GM06990 (cell line): ENCODE measurements at places on chromosomes 1 and 21.

- no peak for DNase-seq
Measured at GRCh38 chr1:74467786-74468377, 44.5 kb downstream of the LRRC53 start.

DNA sequence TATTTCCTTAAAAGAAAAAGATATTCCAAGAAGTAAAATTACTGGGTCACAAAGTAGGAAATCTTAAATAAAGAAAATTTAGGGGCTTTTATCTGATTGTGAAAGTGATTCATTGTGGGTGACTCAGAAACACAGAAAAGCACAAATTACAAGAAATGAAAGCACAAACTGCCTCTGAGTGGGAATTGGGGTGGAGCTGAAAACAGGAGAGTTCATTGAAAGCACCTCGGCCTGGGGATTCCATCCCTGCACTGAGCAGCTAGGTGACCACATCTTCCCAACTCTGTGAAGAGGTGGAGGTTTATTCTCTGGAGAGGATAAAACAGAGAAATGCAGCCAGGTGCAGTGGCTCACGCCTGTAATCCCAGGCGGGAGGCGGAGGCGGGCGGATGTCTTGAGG is 7.4 kb downstream of the GJA4 start:
- DNase-seq, result no peak

DNA sequence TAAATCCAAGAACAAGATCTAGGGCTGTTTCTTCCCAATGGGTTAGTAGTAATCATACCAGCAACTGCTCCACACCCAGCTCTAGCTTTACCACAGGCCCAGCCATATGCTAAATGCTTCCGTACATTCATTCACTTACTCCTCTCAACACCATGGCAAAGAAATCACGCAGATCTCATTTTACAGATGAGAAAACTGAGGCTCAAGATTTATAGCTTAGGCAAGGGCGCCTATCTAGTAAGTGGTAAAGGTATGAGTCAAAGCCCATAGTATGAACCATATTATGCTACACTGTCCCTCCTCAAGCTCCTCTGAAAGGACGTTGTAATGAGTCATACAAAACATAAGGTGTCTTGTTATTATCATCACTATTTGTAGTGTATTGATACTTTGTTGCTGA is 82.2 kb downstream of the NIBAN1 start:
- peak; percentile 47 for DNase-seq

- no peak for DNase-seq
Measured at GRCh38 chr1:183548116-183548515, 42.1 kb downstream of the NCF2 start.

GRCh38 chr1:210771131-210771530 is 362.8 kb downstream of the KCNH1 start:
- DNase-seq, result no peak

GRCh38 chr1:156440654-156441437 is 59.7 kb downstream of the MEF2D start:
- no peak for DNase-seq

DNA sequence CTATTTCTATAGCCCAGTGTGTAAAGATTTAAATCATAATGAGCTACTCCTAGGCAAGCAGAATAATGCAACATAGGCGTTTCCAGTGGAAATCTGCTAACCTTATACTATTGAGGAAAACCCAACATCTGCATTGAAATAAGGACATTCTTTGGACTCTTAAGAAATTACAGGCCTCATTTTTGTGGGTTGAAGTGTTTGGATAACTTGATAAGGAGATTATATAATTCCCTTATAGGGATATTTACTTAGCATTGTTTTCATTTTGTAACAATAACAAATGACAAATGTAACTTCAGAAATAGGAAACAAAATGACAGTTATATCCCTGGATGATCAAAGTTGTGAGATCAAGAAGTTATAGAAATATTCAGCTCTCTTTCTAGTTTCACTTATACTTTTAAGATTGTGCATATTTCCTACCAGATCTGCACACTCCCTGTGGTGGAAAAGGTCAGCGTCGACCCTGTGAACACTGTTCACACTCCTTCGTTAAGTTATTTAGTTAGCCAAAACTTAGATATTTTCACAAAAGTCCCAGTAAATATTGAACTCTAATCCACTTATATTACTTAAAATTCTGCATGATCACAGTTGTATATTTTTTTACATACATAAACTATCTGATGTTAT is 284.4 kb upstream of the C1orf105 start:
- no peak for DNase-seq

GRCh38 chr1:246893191-246893939 is 38.4 kb downstream of the AHCTF1 start:
- DNase-seq, result peak; percentile 19

DNA sequence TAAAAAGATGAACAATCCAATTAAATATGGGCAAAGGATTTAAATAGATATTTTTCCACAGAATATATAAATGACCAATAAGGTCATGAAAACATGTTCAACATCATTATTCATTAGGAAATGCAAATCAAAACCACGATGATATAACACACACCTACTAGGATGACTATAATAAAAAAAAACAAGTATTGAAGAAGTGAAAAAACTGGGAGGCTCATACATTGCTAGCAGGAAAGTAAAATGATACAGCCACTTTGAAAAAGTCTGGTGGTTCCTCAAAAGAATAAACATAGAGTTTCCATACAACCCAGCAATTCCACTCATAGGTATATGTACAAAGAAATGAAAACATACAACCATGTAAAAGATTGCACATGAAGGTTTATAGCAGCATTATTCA is 75.7 kb upstream of the RAB4A start:
- no peak for DNase-seq

DNA sequence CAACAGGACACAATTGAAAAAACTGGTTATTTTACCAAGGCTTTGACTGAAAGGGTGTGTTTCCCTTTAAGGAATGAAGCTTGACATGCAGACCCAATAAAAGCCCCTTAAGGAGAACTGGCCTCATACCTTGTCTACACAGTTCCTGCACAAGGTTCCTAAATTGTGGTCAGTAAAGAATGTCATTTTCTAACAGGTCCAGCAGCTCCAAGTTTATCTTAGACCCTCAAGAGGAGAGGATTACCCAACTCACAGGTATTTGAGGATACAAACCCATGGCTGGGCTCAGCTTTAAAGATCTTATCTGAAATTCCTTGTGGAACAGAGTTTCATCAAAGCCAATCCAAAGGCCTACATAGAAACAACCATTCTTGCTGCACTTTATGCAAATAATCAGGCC is 31.4 kb upstream of the CBR3 start:
- no peak for DNase-seq

DNA sequence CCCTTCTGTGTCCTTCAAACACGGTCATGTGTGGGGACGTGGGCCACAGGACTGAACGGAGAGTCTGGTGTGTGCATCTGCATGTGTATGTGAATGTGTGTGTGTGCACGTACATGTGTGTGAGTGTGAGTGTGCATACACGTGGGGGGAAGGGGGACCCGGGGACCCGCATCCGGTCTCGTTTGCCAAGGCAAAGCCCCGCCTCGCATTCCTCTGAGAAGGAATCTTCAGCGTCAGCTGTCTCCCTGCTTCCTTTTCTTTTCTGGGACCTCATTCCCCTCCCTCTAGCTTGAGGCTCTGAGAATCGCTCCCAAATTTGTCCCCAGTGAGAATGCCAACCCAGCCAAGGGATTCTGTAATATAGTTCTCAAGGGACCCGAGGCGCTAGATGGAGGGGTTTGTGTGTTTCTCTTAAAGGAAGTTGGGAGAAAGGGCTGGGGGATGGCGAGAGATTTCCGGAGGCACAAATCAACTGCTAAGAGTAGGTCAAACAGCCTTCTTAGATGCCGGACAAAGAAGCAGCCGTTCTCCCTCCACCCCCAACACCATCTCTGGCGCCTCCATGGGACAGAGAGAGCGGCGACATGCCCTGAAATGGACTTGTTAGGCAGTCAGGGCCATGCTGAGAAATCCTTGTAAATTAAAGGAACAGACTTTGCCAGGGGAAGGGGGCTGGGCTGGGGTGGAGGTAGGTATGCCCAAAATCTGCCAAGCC is 6.6 kb downstream of the IFFO2 start:
- DNase-seq, result peak; percentile 47

- DNase-seq, result peak; percentile 68
Measured at GRCh38 chr1:44713321-44713781, 17.6 kb downstream of the RNU5D-1 start.

DNA sequence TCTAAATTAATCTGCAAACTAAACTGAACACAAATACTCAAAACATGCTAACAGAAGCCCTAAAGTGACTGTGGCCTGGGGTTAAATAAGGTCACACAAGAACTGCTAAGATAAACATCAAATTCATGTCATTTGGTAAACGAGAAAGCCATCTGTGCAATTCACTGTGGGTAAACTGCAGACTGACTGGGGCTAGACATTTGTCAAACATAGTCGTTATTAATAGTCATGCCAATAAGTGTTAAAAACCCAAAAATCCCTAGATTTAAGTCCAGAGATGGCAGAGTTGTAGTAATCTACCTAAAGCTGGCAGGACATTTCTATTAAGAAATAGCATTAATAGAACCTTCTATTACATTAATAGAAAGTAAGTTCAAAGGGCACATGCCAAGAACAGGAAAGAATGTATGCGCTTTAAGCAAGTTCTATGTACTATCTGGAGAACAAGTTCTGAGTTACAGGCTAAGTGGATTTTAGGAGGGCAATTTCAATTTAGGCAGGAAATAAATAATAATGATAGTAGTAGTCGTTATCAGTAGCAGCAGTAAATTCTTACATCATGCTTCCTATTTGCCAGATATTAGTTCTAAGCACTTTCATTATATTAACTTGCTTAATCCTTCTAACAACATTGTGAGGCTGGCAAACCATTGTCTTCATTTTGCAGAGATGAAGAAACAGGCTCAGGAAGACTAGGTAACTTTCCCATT is 8.6 kb downstream of the EDEM3 start:
- DNase-seq, result no peak

DNA sequence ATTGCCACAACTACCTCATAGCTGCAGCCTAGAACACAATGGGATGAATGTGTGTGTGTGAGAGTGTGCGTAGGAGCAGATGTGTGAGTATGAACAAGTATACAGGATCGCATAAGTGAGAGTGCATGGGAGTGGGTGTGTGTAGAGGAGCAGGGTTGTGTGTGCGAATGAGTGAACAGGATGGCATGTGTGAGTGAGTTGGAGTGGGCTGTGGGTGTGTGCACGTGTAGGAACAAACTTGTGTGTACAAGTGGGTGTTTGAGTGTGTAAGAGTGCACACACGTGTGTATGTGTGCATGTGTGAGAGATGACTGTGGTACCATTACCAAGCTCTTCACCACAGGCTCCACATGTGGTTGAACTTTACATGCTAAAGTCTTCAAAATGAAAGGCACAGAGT is 175.4 kb upstream of the EDN2 start:
- no peak for DNase-seq

GRCh38 chr1:25683731-25684130 is 67.1 kb downstream of the MAN1C1 start:
- DNase-seq, result no peak

GRCh38 chr1:41882068-41882477 is 36.6 kb downstream of the HIVEP3 start:
- no peak for DNase-seq

GRCh38 chr1:1958071-1958541 is 39.0 kb upstream of the TMEM52 start:
- no peak for DNase-seq
